ENCODE measurements at places on chromosomes 1 and 21. TPM values are rescaled to one million over a fixed set of nuclear protein-coding genes. Genes with fewer than 3 reads are reported as not detected.
A peak's percentile ranks its signal among the peaks of the same experiment; 100 is the strongest.

Gene CORT
- 0.73 TPM for total RNA-seq

Gene SPATA21
- not detected for total RNA-seq

Gene HTR1D
- 1.7 TPM for total RNA-seq

Gene DSCAM
- total RNA-seq = not detected

Gene CD1B
- total RNA-seq = not detected

Gene SLC6A17
- total RNA-seq = 0.24 TPM

Gene IVL
- total RNA-seq = 1.9 TPM

Gene INSRR
- not detected for total RNA-seq

Gene MARK1
- 1.8 TPM for total RNA-seq

Gene CCSAP
- 10.0 TPM for total RNA-seq

DNA sequence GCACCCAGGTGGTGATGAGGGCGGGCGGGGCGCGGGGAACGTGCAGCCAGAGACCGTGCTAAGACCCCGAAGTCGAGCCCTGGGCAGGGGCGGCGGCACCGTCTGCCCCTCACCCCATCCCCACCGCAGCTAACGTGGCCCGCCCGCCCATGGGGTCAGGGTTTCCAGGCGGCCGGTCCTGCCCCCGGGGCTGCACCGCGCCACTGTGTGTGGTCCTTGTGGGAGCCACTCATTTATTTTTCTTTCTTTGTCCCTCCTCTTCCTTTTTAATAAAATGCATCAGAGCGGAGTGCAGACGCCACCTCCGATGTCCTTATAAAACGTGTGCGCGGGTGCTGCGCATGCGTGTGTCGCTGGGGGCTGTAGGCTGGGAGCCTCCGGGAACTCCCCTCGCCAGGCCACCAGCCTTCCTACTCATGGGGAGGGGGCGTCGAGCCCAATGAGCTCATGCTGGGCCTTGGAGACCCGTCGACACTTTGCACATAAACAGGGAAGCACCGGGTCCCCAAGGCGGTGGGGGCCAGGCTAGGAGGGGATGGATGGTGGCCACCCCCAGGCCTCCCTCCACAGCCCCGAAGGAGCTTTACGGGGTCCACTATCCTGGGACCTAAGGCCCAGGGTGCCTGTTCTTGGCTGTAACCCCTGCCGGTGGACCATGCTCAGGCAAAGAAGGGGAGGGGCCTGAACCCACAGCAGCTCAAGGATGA lies 59.9 kb downstream of the WNT9A start:
- DNase-seq = no peak

DNA sequence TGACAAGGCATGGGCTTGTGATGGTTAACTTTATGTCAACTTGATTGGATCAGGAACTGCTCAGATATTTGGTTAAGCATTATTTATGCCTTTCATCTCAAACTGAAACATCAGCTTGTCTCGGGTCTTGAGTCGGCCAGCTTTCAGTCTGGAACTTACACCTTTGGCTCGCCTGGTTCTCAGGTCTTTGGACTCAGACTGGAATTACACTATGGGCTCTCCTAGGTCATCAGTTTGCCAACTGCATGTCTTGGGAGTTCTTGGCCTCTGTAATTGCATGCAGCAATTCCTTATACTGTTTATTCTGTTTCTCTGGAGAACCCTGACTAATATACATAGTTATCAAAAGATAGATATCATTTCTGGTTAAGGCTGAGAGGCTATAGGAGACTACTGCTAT lies 653.7 kb downstream of the ADGRL2 start:
- DNase-seq = no peak

- DNase-seq = no peak
Observed at GRCh38 chr1:147565189-147565980, 24.1 kb downstream of the BCL9 start.

GRCh38 chr1:215529571-215529970 lies 37.5 kb upstream of the KCTD3 start:
- DNase-seq = no peak

GRCh38 chr1:21337928-21338572 lies 47.8 kb upstream of the ECE1 start:
- DNase-seq = no peak

GRCh38 chr1:199698222-199698621 lies 329.3 kb upstream of the NR5A2 start:
- DNase-seq = no peak

GRCh38 chr1:166111430-166111829 lies 55.4 kb downstream of the FAM78B start:
- no peak for DNase-seq

- no peak for DNase-seq
Observed at GRCh38 chr1:245694753-245695195, 540.0 kb downstream of the KIF26B start.

GRCh38 chr1:31666263-31666963 lies 21.7 kb upstream of the PEF1 start:
- peak; percentile 69 for DNase-seq

- DNase-seq = no peak
Observed at GRCh38 chr21:34302521-34302920, 61.3 kb upstream of the KCNE2 start.

GRCh38 chr1:2470290-2471158 lies 5.6 kb upstream of the PLCH2 start:
- DNase-seq = no peak

- DNase-seq = no peak
Observed at GRCh38 chr1:244242446-244242845, 191.4 kb downstream of the ZBTB18 start.

DNA sequence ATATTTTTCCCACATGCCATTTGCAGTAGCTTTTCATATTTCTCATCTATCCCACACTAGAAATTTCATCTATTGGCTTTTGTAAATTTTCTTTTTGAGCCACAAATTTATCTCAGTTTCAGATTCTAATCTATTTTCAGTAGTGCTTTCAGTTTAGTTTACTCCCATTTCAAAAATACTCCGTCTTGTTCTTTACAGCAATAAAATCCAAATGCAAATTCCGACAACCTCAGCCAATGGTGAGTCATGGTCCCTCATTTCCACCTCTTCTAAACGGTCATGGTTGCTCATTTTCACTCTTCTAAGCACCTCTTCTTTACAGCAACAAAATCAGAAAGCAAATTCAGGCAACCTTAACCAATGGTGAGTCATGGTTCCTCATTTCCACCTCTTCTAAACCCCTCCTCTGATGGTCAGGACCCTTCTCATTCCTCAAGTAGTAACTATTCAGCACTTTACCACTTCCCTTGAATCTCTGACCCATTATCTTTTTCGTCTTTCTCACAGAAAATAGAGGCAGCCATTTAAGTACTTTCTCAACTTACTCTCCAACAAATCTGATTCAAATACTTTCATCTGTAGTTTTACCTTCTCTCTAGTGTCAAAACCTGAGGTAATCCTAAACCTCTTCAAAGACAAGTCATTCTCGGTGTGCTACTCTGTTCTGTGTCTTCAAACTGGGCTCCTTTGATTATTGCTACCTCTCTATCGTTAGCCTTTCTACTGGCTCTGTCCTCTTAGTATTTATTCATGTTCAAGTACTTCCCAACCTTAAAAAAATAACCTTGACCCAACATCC lies 34.4 kb downstream of the C21orf91 start:
- DNase-seq = no peak

DNA sequence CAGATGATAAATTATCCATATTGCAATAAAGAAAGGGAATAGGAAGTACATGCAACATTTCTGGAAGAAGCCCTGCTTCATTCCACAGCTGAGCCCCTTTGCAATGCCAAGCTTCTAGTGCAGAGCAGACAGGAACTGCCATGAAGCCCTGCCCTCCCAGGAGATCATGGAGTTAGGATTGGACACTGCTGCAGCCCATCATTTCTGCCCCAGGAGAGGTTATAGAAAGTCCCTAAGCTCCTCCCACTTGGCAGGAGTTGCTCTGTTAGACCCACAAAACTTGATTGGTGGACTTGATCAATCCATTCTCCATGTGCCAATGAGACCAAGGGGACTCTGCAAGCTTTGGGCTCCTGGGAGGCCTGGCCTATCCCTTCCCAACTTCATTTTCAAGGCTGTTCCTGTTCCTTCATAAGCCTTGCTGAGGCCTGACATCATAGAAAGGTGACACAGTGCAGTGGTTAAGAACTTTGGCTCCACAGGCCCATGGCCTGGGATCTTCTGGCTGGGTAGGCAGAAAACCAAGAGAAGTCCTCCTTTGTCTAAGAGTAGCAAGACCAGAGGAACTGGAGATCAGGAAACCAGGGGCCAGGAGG lies 1.3 kb upstream of the LAPTM5 start:
- DNase-seq = no peak
